ENCODE measurements at places on chromosomes 13 and 19.

GRCh38 chr19:13152974-13153568, 2.9 kb downstream of the IER2 start:
- peak; percentile 44 for ATAC-seq

GRCh38 chr13:110646442-110647364, 31.4 kb downstream of the NAXD start:
- ATAC-seq = no peak

GRCh38 chr19:49114630-49115363, 627 bp downstream of the LIN7B start:
- no peak for ATAC-seq

- ATAC-seq = no peak
These were observed 1.1 kb downstream of the ZFP30 start for GRCh38 chr19:37654118-37654517.

GRCh38 chr13:31923134-31923763, 108.3 kb upstream of the FRY start:
- no peak for ATAC-seq

- no peak for ATAC-seq
These were observed 20.4 kb downstream of the LMO7 start for GRCh38 chr13:75656425-75656989.

GRCh38 chr19:48738557-48739403, 1.6 kb downstream of the RASIP1 start:
- peak; percentile 94 for ATAC-seq

GRCh38 chr19:33032218-33032781, 32.4 kb downstream of the RHPN2 start:
- no peak for ATAC-seq

GRCh38 chr13:80591976-80592740, 251.2 kb upstream of the SPRY2 start:
- ATAC-seq = no peak

- no peak for ATAC-seq
These were observed 595 bp downstream of the ZNF440 start for GRCh38 chr19:11814700-11815035.

- no peak for ATAC-seq
These were observed 366.5 kb downstream of the IRS2 start for GRCh38 chr13:109419896-109420295.

Measured in activated CD4-positive, CD25-positive, alpha-beta regulatory T cell treated with anti-CD3 and anti-CD28 coated beads, Interleukin-2, amount 50 U/mL, for 24 hours (primary cell).